ENCODE measurements at places on chromosomes 3 and 15.

DNA sequence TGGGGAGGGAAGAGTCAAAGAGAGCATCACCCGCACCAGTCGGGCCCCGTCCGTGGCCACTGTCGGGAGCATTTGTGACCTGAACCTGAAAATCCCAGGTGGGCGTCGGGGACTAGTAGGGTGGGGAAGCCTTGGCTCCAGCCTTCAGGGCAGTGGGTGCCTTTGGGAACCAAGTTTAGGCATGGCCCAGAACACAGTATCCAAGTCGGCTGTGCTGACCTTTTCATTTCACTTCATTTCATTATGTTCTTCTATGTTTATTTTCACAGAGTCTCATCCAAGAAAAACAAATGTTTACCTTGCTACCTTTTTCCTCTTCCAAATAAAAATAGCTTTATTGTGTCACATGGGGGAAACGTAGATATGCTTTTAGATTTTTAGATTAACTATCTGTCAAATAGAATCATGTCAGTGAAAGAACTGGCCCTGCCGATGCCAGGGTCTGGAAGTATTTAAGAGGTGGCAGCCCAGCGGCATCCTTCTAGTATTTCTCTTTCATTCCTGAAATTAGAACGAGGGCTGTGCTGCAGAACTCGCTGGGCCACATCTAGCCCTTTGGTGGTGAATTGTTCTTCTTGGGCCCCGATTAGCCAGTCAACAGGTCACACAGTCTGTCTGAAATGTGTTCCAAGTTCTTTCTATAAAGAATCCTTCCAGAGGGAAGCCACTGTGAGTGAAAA, 60.5 kb downstream of the DNASE1L3 start:
- DNase-seq: no peak

- DNase-seq: no peak
These were observed 42.1 kb upstream of the MB21D2 start for GRCh38 chr3:192959773-192960172.

- DNase-seq: no peak
These were observed 322.8 kb downstream of the ZNF621 start for GRCh38 chr3:40847551-40847992.

DNA sequence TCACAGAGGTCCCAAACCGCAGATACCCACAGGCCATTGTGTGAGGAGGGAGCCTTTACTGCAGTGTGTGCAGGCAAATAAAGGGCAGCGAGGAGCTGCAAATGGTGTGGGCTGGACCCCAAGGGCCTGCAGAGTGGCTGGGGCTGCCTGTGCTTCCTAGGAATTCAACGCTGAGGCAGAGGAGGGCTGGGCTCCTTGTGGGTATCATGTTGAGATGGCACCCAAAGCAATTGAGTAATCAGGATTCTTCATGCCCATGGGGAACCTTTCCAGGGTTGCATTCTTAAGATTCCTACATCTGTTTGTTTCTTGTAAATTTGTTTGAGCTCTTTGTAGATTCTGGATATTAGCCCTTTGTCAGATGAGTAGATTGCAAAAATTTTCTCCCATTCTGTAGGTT, 85.4 kb upstream of the LIPC start:
- DNase-seq: no peak

- DNase-seq: no peak
These were observed 376.9 kb downstream of the CNTN6 start for GRCh38 chr3:1469687-1470086.

GRCh38 chr3:117774130-117774529, 1064.6 kb downstream of the TUSC7 start:
- DNase-seq: no peak

GRCh38 chr3:159953325-159954085, 35.1 kb upstream of the IL12A start:
- DNase-seq: no peak

- no peak for DNase-seq
These were observed 258.4 kb upstream of the ZNF717 start for GRCh38 chr3:76043746-76044145.

- DNase-seq: no peak
These were observed 10.4 kb downstream of the TNK2 start for GRCh38 chr3:195897853-195898415.

DNA sequence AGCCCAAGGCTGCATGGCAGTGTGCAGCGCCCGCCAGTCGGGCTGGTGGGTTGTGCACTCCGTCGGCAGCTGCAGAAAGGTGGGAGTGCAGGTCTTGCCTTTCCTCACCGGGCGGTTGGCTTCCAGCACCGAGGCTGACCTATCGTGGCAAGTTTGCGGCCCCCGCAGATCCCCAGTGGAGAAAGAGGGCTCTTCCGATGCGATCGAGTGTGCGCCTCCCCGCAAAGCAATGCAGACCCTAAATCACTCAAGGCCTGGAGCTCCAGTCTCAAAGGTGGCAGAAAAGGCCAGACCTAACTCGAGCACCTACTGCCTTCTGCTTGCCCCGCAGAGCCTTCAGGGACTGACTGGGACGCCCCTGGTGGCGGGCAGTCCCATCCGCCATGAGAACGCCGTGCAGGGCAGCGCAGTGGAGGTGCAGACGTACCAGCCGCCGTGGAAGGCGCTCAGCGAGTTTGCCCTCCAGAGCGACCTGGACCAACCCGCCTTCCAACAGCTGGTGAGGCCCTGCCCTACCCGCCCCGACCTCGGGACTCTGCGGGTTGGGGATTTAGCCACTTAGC, 4.3 kb downstream of the ISL2 start:
- no peak for DNase-seq

- DNase-seq: no peak
These were observed 190.9 kb downstream of the ADAMTS9 start for GRCh38 chr3:64496786-64497490.

DNA sequence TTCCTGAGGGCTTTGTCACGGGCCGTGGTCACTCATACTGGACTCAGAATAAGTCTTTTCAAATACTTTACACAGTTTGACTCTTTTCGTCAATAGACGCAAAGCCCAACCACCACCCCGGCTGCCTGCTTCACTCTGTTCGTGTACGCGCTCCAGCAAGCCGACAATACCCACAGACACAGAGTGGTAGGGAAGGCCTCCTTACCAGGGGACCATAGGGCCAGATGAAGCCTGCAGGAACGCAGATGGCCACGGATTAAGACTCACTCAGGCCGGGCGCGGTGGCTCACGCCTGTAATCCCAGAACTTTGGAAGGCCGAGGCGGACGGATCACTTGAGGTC, 29.7 kb downstream of the EFCAB12 start:
- no peak for DNase-seq

DNA sequence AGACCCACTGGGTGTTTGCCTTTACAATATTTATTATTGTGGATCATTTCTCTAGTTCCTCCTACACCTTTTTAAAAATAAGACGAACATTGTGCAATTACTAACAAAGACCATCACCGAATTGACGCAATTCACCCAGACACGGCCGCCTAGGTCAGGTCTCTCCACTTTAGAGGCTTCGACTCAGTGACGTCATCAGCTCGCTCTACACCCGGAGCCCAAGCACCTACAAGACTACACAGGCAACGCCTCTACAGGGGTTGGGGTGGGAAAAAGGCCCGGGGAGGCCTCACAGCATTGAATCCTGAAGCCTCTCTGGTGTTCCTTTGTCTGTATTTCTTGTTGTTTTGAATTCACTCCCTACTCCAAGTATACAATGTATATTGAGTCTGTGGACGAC, 16.6 kb downstream of the ZIC4 start:
- DNase-seq: no peak

GRCh38 chr15:42491539-42492225, 741 bp upstream of the ZNF106 start:
- no peak for DNase-seq

GRCh38 chr3:25350725-25351114, 77.3 kb upstream of the RARB start:
- DNase-seq: no peak

DNA sequence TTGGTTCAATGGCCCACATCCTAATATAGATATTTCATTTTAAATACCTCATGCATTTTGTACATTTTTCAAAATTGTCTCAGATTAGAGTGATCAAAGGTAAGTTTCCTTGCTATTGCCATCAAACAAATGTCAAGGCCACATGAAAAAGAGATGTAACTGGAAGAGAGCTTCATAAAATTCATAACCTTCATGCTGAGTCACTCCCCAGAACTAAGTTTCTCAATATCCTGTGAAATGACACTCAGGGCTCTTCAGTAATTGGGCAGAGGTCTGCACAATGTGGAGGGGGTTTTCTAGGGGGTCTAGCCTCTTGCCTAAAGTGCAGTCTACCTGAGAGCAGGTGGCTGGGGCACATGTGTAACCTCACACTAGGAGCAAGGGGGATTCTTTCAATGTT, 152.2 kb upstream of the SLC2A2 start:
- DNase-seq: no peak

- DNase-seq: no peak
These were observed 2.1 kb downstream of the DZIP1L start for GRCh38 chr3:138113326-138113725.

DNA sequence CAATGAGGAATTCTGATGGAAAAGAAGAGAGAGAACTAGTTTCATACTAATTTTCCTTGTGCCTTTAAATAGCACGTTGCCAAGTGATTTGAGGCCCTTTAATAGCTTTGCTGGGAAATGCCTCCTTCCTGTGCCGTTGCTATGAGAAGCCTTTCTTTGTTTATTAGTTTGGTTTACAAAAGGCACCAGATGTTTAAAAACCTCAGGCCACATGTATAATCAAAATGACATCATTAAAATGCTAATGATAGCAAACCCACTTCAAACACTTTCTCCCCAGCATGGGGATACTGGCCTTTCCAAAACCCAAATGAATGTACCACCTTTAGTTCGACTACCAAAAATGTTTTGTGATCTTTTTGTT, 50.0 kb upstream of the TBC1D23 start:
- DNase-seq: peak; percentile 29

DNA sequence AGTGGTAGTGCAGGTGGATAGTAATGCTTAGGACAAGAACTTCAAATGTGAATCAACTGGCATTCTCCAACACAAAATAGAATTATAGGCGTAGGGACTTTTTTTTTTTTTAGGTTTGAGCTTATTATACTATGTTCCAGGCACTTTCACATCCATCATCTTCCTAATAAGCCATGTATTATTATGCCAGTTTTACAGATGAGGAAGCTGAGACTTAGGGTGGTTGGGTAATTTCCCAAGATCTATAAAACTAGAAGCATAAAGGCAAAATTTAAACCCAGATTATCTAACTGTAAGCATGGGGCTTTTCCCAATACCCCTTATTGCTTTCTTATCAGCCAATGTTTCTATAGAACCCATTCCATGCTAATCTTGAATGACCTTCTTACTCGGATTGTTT, 75.1 kb upstream of the ETV5 start:
- DNase-seq: no peak

GRCh38 chr3:139267300-139268246, 76.2 kb upstream of the MRPS22 start:
- no peak for DNase-seq

DNA sequence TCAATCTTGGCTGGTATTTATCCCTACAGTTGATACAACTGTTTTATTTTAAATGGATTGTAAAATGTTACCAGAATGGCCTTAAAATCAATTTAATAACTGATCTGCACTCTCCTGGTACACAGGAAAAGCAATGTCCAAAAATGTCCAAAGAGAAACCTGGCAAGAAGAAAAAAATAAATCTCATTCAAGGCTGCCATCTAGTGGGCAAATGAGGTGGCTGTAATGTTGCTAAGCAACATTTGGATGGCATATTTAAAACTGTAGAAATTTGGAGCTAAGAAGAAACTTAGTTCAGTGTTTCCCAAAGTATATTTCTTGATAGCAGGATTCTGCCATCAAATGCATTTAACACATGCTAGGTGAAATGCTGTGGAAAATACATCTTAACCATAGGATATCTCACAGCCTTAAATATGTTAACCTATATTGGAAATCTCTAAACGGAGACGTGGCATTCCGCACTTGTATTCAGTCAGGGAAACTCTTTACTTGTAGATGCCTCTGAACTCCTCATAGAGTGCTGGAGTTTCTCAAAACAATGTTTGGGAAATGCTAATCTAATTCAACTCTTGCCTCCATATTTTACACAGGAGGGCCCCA, 216.8 kb downstream of the ERC2 start:
- DNase-seq: peak; percentile 55

GRCh38 chr15:98405013-98405412, 243.3 kb upstream of the IGF1R start:
- DNase-seq: no peak

- DNase-seq: no peak
These were observed 146.0 kb downstream of the ADAMTS9 start for GRCh38 chr3:64541803-64542202.

GRCh38 chr3:19891740-19892139, 42.3 kb downstream of the EFHB start:
- DNase-seq: no peak

- no peak for DNase-seq
These were observed 242.6 kb upstream of the LRTM1 start for GRCh38 chr3:55170444-55170843.

DNA sequence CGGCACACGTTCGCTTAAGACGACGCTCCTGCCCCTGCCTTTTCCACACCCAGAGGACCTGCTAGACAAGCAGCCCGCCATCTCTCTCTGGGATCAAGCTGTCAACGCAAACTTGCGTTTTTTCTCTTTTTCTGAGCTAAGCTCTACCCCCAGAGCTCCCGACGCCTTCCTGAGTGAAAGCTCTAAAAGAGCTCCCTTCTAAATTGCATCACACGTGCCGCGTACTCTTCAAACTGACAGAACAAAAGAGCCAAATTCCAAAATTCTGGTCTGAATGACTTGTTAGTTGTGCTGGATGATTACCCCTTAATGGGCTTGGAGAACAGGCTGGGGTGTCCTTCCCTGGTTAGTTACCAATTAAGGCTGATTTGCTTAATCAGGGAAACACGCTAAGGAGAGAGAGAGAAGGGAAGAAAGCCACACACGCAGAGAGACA, 81.2 kb downstream of the MDFIC2 start:
- DNase-seq: no peak

- no peak for DNase-seq
These were observed 75.4 kb upstream of the ZNF385D start for GRCh38 chr3:21826416-21826815.

DNA sequence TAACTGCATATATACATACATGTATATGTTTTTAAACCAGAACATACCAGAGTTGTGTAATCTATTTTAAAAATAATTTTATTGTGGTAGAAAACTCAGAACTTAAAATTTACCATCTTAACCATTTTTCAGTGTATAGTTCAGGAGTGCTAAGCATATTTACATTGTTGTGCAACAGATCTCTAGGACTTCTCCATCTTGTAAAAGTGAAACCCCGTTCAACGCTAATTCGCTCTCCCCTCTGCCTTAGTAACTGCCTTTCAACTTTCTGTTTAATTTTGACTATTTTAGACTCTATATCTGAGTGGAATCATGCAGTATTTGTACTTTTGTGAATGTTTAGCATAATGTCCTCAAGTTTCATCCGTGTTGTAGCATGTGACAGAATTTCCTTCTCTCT, 51.8 kb upstream of the SSR3 start:
- DNase-seq: no peak

DNA sequence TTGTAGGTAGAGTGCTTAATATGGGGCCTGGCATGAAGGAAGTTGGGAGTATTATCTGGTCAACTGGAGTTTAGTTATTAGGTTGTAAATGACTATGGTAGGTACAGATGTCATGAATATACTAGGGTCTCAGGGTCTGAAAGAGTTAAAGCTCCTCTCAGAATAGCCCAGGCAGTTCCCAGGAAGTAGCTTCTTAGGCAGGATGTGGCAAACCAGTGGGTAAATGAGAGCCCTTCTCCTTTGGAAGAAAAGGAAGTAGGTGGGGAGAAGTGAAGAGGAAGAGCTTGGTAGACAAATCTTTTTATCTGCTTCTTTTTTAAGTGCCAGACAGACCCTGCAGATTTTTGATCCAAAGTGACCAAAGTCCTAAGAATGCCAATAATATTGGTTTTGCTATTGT, 24.5 kb downstream of the MAP2K1 start:
- DNase-seq: no peak
